ENCODE measurements at places on chromosomes 3 and 15. TPM values are rescaled to one million over a fixed set of nuclear protein-coding genes. Genes with fewer than 3 reads are reported as not detected.

DNA sequence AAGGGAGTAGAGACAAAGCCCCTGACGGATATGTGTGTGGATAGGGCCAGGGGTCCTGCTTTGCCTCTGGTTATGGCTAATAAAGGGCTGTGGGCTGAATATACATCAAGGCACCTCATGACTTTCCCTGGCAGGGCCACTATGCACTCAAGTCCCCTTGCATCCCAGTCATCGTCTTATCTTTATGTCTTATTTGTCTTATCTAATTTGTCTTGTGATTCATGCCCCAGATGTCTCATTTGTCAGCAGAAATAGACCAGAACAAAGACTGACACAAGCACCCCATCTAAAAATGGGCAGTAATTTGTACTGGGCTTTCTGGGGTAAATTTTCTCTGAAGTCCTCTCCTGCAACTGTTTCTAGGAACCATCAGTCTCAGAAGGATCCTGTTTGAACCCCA is 68.6 kb downstream of the ITGA11 start:
- no peak for DNase-seq

ACY1 gene
- total RNA-seq = 10.7 TPM

IL5RA gene
- total RNA-seq = not detected

- no peak for DNase-seq
Observed at GRCh38 chr3:142022381-142022780, 127.0 kb downstream of the TFDP2 start.

GRCh38 chr3:117520582-117520981 is 811.0 kb downstream of the TUSC7 start:
- DNase-seq = no peak

DNA sequence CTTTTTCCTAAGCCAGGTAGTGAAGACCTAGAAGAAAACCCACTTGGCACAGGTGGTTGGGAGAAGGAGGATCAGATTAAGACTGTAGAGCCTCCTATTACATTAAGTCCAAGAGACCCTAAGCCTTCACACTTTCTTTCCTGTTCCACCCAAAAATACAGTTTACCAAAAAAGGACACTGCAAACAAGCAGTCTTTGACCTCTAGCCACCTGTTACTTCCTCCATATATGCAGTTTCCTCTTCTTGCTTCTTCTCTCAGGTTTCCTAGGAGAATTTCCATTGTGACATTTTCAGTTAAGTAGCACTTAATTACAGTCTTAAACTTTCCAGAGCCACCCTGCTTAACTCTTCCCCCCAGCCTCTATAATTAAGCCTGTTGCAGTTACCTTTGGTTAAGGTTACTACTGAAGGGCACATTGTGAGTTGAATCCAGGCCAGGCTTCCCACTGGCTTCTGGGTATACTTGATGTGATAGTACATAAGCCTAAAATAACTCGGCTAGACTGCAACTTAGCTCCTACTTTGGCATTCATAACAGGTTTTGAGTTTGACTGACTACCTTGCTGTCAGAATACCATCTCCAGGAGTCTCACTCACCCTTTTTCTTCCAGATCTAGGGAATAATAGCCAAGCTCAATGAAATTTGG is 114.2 kb upstream of the UMPS start:
- DNase-seq = no peak

- peak; percentile 40 for DNase-seq
Observed at GRCh38 chr3:64166584-64167162, 58.6 kb downstream of the PRICKLE2 start.

SERPINI2 gene
- total RNA-seq = not detected

GRCh38 chr3:73759297-73759711 is 134.6 kb upstream of the PDZRN3 start:
- no peak for DNase-seq

GNAT1 gene
- total RNA-seq = not detected

FGF12 gene
- 1.6 TPM for total RNA-seq

GRCh38 chr15:50302581-50302980 is 37.1 kb upstream of the HDC start:
- DNase-seq = no peak

DNA sequence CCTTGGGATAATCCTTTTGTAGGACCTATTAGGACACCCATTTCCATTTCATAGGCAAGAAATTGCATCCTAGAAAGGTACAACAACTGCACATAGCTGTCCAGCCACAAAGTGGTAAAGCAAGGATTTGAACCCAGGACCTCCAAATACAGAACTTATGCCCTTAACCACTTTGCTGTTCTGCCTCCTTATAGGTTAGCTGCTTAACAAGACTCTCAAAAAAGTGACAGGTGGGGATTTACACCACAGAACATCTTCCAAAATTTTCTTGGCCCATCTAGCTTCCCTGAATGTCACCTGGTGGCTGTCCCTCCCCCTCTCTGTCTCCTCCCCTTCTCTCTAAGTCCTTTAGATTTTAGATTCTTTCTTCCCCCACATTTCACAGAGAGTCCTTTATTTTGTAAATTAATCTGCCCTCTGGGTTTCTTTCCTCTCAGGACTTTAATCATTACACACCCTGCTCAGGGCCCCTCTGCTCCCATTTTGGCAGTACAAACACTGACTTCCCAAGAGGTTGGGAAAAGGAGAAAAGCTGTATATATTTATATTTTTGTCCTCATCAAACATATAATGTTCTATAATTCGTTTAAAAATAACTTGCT is 120.6 kb downstream of the CPNE4 start:
- DNase-seq = no peak

DNA sequence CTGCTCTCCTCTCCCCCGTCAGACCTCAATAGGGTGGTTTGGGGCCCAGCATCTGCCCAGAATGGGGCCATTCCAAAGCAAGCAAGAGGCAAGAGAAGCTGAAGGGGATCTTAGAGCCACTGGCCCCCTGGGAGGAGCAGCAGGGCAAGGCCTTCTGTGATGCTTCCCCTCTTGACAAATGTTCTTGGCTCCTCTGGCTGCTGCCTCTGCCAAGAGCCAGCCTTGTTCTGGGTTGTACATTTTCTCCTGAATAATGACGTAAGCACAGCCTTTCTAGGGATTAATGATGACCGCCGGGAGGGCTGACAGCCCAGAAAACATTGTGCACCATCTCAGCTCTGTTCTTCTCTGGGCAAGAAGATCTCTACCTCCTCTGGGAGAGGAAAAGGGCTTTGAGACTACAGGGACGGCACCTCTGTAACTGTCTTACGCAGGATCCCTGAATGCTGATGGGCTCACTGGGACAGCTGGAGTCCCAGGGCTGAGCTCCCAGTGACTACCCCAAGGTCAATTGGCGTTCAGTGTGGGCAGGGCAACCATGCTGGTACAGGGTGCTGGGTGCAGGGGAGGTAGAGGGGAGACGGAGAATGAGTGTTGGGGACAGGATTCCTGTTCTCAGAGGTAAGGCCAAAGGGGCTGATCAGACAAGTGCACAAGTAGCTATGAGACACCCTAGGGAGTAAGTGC is 253.3 kb downstream of the FAM43A start:
- no peak for DNase-seq
